Lower lobe of right lung (tissue), 2 donors: ENCODE measurements at places on chromosomes 5 and 9.

DNA sequence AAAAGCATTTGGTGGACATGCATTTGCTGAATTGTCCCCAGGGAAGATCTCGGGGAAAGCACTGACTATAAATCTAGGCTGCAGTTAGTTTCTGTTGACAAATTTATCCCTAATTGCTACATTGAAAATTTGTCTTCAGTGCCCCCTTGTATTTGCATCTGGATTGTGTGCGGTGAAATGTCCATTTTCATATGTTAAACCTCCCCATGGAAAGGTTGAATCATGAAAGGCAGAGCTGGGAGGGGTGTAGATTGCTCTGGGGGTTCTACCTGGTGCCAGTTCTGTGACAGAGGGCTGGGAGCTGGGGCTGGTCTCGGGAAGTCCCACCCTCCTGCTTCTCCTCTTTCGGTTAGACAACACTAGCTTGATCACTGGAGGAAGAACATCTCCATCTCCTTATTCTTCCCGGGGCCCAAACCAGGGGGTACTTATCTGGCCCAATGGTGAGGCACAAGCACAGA is 101.9 kb downstream of the GADD45G start:
- peaks cover 10% of the 10 kb centered on the region for H3K4me1 ChIP-seq
- H3K27ac ChIP-seq, result no peak overlapping the region
- H3K4me3 ChIP-seq, result no peak overlapping the region
- DNase-seq, result no peak

GRCh38 chr9:128146591-128147120 is 2.6 kb upstream of the LCN2 start:
- no peaks in the 10 kb centered on the region for H3K27me3 ChIP-seq
- H3K4me1 ChIP-seq, result peaks cover 25% of the 10 kb centered on the region
- no peak overlapping the region for H3K4me3 ChIP-seq
- H3K36me3 ChIP-seq, result no peaks in the 10 kb centered on the region
- H3K27ac ChIP-seq, result no peak overlapping the region
- peak; percentile 24 for DNase-seq

DNA sequence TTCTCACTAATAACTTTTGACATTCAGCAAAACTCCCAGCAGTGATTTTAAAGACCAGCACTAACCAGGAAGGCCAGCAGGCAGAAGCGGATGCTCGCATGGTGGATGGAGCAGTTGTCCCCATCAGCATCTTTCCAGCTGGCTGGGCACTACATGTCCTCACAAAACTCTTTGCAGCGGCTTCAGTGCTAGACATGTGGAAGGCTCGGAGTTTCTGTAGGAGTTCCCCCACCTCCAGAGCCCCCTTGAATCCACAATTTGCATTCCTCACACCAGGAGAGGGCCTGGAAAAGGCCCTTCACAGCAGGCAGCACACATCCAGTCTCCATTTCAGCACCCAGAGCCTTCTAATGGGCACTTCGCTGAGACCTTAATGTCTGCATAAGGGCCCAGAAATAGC is 85.6 kb downstream of the APTX start:
- no peaks in the 10 kb centered on the region for H3K4me1 ChIP-seq
- H3K27ac ChIP-seq, result no peak overlapping the region
- no peak for DNase-seq
- no peak overlapping the region for H3K4me3 ChIP-seq
- no peaks in the 10 kb centered on the region for H3K36me3 ChIP-seq

- peak overlapping the region; percentile 97 for H3K27ac ChIP-seq
- H3K4me3 ChIP-seq, result peak overlapping the region; percentile 84
- no peaks in the 10 kb centered on the region for H3K27me3 ChIP-seq
- H3K4me1 ChIP-seq, result peaks cover 45% of the 10 kb centered on the region
- no peak for DNase-seq
Measured at GRCh38 chr5:181222630-181223057, 437 bp upstream of the TRIM41 start.

GRCh38 chr5:93532370-93532769 is 48.6 kb downstream of the NR2F1-AS1 start:
- H3K27ac ChIP-seq, result no peak overlapping the region
- DNase-seq, result no peak
- H3K36me3 ChIP-seq, result no peaks in the 10 kb centered on the region
- H3K4me1 ChIP-seq, result no peaks in the 10 kb centered on the region
- no peak overlapping the region for H3K4me3 ChIP-seq

DNA sequence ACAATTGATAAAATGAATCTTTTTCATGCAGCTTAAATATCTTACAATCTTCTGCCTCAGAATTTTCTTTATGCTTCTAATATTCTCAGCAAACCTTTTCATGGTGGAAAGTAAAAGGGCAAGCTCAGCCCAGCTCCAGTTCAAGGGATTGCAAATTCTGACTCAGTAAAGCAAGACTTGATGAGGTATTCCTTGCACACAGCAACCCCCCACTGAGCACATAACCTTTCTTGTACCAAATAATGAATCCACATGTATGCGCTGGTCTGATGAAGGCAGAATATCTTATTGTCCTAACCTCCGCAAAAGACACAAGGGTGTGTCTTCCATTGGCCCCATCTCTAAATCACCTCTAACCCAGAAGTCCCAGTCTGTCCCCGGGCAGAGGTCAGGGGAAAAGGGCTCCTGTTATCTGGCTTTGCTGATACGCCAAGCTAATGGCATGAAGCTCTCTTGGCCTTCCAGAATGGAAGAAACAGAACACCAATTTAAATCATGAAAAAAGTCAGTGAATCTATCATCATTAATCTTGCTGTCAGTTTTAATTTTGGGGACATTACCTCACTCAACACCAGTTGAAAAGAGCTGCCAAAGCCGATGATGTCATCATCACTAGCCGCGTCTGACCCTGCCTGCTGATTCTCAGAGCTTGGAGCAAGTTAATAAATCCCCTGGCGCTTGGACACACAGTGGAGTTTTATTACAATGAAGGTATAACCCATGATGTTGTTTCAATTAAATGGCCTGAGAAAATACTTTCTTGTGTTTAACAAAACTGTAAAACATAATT is 592.5 kb upstream of the CLINT1 start:
- H3K36me3 ChIP-seq, result no peaks in the 10 kb centered on the region
- H3K27me3 ChIP-seq, result no peaks in the 10 kb centered on the region
- no peak for DNase-seq
- H3K4me1 ChIP-seq, result no peaks in the 10 kb centered on the region
- no peak overlapping the region for H3K4me3 ChIP-seq

DNA sequence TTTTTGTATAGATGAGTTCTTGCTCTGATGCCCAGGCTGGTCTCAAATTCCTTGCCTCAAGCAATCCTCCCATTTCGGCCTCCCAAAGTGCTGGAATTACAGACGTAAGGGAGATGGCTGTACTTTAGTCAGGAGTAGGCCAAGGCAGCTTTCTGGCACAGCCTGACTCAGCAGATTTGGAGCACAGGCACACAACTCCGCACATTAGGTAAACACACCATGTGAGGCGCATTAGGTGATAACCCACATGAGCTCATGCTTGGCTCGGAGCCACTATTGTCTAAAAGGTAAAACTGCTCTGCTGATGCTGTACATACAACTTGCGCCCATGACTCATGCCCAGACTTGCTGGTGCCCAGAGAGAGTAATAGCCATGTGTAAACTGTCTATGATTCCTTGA is 1157.9 kb downstream of the TAF11L14 start:
- no peaks in the 10 kb centered on the region for H3K36me3 ChIP-seq
- DNase-seq, result no peak
- H3K27ac ChIP-seq, result no peak overlapping the region
- H3K4me3 ChIP-seq, result no peak overlapping the region
- no peaks in the 10 kb centered on the region for H3K4me1 ChIP-seq

DNA sequence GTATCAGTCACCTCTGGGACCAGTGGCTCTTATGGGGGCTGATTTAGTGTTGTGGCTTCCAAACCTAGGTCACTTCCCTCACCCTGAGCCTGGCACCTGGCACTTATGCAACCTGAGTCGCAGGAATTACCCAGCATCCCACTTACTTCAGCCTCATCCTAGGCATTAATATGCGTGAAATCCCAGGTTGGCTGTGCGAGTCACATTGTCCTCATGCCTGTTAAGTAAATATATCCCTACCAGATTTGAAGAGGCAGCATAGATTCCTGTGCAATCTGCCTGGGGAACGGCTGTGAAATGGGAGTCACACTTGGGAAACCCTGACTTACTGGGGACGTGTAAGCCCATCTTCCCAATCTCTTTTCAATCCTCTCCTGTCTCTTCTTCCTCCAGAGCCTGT is 42.7 kb upstream of the AKNA start:
- H3K36me3 ChIP-seq, result no peaks in the 10 kb centered on the region
- no peak overlapping the region for H3K4me3 ChIP-seq
- no peaks in the 10 kb centered on the region for H3K4me1 ChIP-seq
- DNase-seq, result no peak

- no peaks in the 10 kb centered on the region for H3K4me1 ChIP-seq
- DNase-seq, result no peak
- H3K4me3 ChIP-seq, result no peak overlapping the region
- no peaks in the 10 kb centered on the region for H3K27me3 ChIP-seq
- H3K27ac ChIP-seq, result no peak overlapping the region
Measured at GRCh38 chr9:87890837-87891236, 8.2 kb downstream of the SPATA31E1 start.

DNA sequence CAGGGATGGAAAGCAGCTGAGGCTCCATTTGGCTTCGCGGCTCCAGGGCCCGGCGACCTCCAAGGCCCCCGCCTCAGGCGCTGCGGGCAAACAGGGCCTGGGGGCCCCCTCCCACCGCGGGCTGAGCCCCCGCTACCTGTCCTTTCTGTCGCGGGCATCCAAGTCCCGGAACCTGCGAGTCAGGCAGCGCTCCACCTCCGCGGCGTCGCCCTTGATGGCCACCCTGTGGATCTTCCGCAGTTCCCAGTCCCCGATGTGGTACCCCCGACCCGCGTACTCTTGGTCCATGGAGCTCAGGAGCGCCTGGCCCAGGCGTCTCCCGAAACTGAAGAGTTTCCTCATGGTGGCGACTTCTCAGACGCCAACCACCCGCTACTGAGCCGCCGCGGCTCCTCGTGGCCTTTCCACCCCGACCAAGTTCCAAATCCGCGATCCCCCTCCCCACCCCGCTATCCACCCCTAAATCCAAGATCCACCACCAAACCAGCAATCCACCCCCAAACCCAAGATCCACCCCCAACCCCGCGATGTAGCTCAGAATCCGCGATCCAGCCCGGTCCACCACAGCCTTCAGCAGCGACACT is 86.5 kb upstream of the CCDC180 start:
- peaks cover 20% of the 10 kb centered on the region for H3K4me1 ChIP-seq
- no peak overlapping the region for H3K27ac ChIP-seq
- no peaks in the 10 kb centered on the region for H3K36me3 ChIP-seq
- DNase-seq, result no peak
- peak overlapping the region; percentile 38 for H3K4me3 ChIP-seq
- H3K27me3 ChIP-seq, result peaks cover 51% of the 10 kb centered on the region

GRCh38 chr5:107385708-107386107 is 285.0 kb downstream of the EFNA5 start:
- no peaks in the 10 kb centered on the region for H3K27me3 ChIP-seq
- H3K36me3 ChIP-seq, result no peaks in the 10 kb centered on the region
- H3K27ac ChIP-seq, result no peak overlapping the region
- H3K4me3 ChIP-seq, result no peak overlapping the region
- DNase-seq, result no peak

GRCh38 chr5:67652201-67652600 is 455.6 kb upstream of the CD180 start:
- H3K4me1 ChIP-seq, result peaks cover 9% of the 10 kb centered on the region
- no peak for DNase-seq
- no peaks in the 10 kb centered on the region for H3K36me3 ChIP-seq
- no peak overlapping the region for H3K4me3 ChIP-seq
- no peaks in the 10 kb centered on the region for H3K27me3 ChIP-seq

- H3K4me1 ChIP-seq, result no peaks in the 10 kb centered on the region
- no peak overlapping the region for H3K27ac ChIP-seq
- DNase-seq, result no peak
- H3K27me3 ChIP-seq, result no peaks in the 10 kb centered on the region
- H3K36me3 ChIP-seq, result no peaks in the 10 kb centered on the region
Measured at GRCh38 chr5:44794371-44794770, 14.4 kb upstream of the MRPS30 start.

DNA sequence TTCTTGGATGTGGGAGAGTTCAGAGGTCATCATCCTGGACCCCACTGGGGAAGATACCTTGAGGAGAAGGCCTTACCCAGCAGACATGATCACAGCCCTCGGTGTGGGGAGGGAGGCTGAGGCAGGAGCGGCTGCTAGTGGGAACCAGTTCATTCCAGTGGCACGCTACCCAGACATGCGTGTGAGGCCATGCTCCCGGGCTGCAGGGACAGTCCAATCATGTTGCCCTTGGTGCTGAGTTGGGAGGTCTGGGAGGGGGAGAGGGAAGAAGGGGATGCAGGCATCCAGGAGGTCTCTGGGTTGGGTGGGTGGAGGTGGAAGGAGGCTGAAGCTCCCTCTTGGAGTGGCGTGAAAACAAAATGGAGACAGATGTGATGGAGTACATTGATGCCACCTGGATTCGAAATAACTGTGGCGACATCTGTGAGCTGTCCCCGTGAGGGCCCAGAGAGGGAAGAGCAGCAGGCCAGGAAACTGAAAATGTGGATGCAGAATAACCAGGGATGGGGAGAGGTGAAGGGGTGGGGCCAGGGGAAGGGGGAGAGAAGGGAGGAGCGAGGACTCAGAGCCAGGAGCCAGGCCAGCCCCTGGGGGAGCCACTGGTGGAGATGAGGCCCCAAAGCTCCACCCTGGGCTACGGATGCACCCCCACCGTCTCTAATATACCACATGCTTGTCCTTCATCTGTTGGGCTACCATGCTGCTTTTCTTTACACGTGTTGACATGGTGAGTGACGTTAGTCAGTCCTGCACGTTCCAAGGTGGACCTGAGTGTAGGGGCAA is 16.2 kb downstream of the NDUFS6 start:
- peaks cover 91% of the 10 kb centered on the region for H3K36me3 ChIP-seq
- H3K27me3 ChIP-seq, result no peaks in the 10 kb centered on the region
- H3K4me1 ChIP-seq, result no peaks in the 10 kb centered on the region
- H3K27ac ChIP-seq, result no peak overlapping the region
- H3K4me3 ChIP-seq, result no peak overlapping the region

DNA sequence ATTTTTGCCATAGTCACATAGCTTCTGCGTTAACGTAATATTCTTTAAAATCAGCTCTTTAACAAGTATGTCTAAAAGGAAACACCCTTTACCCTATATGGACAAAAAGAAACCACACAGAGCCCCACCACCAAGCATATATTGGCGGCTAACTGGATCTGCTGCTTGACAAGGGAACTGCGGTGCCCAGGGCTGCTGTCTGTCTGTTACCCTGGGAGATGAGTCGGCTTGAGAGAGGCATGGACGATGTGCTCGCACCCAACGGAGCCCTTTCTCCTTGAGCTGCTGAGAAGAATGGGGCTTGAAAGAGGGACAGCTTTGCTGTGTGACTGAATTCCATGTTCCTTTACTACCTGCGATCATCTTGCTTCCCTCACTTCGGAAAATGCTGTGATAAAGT is 158.6 kb upstream of the SHB start:
- H3K36me3 ChIP-seq, result no peaks in the 10 kb centered on the region
- no peak overlapping the region for H3K27ac ChIP-seq
- peaks cover 7% of the 10 kb centered on the region for H3K27me3 ChIP-seq
- H3K4me1 ChIP-seq, result peaks cover 5% of the 10 kb centered on the region
- no peak for DNase-seq

DNA sequence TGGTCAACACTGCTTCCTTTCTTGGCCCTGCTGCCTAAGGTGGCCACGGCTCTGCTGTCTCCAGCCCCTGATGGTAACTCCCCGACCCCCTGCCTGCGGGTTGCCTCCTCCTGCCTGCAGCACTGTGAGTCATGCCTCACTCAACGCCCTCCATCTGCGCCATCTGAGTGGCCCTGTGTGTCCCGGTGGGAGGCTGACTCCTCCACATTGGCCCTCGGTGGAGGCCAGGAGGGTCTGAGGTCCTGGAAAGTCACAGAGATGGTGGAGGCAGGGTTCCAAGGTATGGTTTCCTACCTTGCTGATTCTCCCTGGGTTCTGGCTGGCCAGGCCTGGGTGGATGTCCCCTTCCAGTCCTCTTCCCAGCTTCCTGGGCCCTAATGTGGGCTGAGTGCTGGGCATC is 64.5 kb upstream of the ADAMTS2 start:
- H3K36me3 ChIP-seq, result no peaks in the 10 kb centered on the region
- no peaks in the 10 kb centered on the region for H3K27me3 ChIP-seq
- no peak for DNase-seq
- H3K27ac ChIP-seq, result no peak overlapping the region
- H3K4me1 ChIP-seq, result peaks cover 16% of the 10 kb centered on the region
- H3K4me3 ChIP-seq, result no peak overlapping the region
